Activated CD4-positive, CD25-positive, alpha-beta regulatory T cell treated with anti-CD3 and anti-CD28 coated beads, Interleukin-2, amount 50 U/mL, for 24 hours (primary cell): ENCODE measurements at places on chromosomes 2 and 18.

DNA sequence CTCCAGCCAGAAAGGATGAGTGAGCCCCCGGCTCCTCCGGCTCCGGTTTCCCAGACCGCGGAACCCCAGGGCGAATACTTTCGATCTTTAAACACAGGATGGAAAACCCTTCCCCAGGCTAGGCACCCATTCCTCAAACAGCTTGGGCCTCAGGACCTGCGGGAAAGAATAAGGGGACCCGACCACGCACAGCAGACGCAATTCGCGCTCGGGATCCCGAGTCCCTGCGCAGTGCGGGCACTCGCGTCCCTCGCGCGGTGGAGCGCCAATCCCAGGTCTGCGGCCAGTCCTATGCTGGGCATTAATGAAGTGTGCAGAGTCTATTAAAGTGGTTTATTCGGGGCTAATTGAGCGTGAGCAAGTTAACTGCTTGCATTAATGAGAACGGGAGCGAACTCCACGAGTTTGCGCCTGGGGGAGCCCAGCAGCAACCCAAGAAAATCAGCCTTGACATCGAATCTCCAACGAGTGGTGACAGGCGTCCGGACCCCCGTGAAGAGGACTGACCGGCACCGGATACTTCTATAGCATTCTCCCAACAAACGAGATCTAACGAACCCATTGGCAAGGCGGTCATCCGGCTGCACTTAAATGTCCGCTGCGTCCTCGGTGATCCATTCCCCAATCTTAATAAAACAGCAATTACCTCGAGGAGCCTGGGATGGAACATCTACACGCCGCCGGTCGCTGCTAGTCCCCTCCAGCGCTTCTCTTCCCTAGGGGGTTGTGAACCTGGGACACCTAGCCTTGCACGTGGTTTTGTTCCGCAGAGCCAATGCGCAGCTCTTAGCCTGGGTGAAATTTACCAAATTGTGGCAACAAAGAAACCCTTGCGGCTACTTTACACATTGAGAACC, 1.6 kb downstream of the OSR1 start:
- no peak for ATAC-seq

DNA sequence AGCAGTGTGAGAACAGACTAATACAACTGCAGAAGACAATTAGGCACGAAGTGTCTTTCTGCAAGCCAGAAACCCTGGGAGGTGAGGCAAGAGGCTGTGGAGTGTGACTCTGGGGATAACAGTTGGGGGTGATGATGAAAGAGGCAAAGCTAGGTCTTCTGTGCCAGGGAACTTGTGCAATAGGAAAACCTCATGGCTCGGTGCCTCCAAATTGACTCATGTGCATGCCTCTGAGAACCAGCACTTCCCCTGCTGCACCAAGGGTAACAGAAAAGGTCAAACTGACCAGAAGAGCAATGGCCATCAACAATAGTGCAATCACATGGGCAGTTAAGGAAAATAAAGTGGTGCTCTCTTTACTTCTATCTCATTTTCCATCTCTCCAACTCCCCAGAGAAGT, 136.4 kb downstream of the SCG2 start:
- ATAC-seq: no peak

DNA sequence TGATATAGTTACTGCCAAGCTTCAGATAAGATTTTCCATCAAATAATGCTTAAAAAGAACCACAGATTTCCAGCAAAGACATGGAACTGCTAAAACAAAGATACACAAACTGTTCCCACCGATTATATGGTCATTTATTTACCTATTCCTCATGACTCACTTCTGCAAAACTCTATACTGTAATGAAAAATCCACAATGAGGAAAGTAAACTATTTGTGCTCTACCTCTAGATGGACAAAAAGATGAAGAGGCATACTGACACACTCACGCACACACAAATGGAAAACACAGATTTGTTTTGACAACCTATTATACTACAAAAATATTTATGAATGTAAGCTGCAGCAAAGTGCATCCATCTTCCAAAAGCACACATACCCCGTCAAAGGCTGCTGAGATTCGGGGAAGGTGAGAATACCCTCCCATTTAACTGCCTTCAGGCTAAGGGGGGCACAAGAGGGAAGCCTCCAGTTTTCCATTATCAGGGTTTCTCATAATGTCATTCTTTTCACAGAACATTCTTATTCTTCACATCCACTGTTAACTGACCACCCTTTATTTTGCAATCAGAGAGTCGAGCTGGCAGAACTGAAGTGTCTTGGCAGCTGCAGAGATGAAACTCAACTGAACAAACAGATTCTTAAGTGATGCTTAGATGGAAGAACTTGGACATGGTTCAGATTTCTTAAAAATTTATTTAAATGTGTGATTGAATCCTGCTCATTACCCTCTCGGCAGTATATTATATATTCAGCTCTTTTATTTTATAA, 115.9 kb upstream of the TANK start:
- ATAC-seq: no peak

DNA sequence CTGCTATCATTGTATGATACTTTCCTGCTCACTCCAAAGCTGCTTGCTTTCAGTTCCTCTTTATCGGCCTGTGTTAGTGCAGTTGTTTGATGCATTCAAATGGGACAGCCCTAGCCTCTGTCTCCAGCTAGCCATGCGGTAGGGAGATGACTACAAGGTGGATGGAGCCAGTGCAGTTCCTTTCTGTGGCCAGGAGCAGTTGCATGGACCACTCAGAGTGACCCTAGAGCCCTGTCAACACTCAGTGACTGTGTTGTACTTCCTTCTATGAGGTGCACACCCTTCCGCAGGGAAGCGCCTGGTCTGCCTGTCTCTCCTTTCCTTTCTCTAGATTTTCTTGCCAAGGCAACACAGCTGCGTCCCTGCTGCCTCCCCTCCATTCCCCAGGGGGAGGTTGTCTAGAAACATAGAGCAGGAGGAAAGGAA, 33.8 kb downstream of the KCNS3 start:
- ATAC-seq: no peak

DNA sequence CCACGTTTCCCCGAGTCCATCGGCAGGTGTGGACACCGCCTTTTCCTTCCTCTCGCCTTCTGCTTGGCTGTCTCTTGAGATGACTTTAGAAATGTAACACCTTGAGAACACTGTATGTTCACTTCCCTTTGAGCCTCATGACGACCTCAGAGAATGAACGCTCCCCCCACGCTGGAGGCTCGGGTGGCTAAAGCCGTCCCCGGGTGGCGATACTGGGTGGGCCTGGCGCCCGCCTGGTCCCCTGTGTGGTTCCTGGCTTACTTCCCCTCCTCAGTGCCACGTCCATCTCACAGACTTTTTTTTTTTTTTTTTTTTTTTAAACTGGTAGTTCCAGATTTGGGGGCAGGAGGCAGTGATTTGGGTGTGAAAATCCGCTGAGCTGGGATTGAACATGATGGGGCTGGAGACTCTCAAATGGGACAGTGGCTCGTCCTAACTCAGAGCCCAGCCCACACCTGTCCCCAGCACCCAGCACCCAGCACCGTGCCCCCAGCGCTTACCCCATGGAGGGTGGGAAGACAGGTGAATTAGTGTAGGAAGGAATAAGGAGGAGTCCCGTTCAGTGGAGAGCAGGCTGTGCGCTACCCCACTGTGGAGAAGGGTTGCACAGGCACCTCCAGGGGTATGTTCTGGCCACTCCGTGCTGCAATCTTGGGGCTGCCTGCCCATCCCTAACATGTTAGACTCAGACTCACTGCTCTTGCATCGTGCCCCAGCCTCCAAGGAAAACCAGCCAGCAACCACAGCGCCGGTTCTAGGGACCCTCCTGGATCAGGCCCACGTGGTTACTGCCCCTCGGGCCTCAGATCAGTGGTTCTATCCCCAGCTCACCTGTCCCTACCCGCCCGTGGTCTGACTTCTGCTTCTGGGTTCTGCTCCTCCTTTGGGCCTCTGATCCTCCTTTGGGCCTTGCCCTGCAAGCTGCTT, 174.0 kb downstream of the ASB1 start:
- ATAC-seq: no peak

GRCh38 chr2:189581354-189582139, 961 bp upstream of the SLC40A1 start:
- ATAC-seq: no peak

DNA sequence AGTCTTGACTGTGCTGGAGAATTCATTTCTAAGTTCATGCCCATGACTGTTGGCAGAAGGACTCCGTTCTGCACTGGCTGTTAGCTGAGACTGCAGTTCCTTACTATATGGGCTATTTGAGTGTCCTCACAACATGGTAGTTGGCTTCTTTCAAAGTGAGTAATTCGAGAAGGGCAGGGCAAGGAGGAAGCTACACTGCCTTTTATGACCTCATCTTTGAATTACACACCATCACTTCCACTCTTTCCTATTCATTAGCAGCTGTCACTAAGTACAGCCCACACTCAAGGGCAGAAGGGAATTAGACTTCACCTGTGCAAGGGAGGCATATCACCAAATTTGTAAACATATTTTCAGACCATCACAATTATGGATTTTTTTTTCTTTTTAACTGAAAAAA, 55.9 kb upstream of the EPAS1 start:
- ATAC-seq: no peak

DNA sequence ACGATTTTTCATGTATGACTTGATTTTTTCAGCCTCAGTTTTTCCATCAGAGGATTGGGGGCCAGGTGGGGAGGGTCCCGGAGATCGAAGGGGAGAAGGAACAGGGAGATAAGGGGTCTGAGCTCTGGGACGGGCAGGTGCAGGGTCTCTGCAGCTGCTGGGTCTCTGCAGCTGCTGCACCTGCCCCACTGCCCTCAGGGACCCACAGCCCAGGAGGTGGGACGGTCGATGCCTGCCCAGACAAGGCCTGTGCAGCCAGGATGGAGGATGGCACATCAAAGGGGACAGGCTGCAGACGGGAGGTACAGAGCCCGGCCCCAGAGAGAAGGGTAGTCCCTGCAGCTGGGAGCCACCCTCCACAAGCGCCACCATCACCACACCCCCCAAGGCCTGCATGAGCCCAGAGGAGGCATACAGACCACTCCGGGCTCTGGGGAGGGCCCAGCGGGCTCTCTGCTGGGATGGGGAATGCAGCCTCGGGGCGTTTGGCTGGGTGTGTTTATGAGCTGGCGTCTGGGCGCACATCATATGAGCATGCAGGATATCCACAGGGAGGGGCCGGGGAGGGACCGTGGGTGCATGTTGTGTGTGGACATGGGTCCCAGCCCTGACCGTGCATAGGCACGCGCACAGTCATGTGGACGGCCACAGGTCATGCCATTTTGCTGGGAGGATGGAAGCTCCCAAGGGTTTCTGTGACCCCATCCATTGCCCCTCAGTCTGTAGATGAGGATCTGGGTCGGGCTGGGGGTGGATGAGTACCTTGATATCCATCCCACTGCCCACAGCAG, 34.9 kb upstream of the GPC1 start:
- ATAC-seq: no peak

DNA sequence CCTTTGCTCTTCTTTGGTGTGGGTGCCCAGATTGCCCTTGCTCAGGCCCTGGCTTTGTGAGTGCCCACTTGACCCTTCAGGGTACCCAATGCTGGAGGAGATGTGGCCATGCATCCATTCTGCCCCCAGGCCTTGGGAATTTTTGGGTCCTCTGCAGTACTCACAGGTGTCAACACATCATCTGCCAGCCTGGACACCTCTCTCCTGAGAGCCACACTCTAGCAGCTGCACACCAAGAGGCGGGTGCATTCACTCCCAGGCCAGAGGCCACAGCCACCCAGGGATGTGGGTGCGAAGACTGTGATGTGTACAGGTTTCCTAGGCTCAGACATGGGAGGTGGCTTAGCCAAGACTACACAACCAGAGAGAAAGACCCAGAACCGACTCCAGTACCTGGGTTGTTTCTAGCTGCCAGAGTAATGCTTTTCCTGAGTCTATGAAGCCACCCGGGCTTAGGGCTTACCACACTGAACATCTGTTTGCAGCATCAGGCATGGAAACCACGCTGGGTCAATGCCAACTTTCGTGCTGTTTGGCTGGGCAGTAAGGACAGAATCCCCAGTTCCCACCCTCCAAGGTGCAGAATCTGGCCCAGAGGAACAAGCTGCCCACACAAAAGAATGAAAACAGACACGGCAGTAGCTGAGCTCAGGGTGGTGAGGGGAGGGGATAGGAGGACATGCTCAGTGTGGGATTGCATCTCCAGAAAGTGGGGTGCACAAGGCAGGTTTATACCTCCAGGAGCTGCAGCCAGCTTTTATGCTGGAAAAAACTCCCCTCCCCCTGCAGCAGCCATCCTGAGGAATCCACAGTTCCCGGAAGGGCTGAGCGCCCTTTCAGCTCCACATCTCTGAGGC, 40.1 kb downstream of the KCNF1 start:
- no peak for ATAC-seq

- ATAC-seq: peak; percentile 90
Observed at GRCh38 chr2:437756-438393, 150.0 kb upstream of the ALKAL2 start.

- no peak for ATAC-seq
Observed at GRCh38 chr2:147716906-147717305, 127.9 kb upstream of the ACVR2A start.

DNA sequence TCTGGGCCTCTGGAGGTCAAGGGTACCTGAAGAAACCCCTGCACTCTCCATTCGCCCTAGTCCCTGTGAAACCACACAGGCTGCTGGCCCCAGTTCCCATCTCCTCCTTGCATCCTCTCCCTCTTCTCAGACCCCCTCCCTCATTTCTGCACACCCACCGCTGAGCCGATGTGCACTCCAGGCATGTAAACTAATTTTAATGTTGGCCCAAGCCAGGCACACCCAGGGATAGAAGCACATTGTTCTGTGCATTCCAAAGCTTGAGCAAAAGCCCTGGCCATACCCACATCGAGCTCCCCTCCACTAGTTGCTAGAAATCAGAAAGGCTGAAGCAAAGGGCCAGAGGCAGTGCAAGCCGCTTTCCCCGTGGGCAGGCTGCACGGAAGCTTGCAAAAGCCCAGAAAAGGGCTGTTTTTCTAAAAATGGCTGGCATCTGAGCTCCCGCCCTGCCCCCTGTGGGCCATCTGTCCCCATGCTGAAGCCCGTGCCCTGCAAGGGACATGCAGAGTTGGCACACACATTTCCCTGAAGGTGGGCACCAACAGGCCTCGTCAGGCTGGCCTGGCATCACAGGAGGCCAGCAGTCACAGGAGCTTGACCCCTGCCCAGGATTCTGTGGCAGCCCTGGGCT, 181.6 kb downstream of the SMAD7 start:
- ATAC-seq: no peak
